Activated CD4-positive, alpha-beta memory T cell treated with anti-CD3 and anti-CD28 coated beads for 36 hours (primary cell): ENCODE measurements at places on chromosomes 2 and 18.
A peak's percentile ranks its signal among the peaks of the same experiment; 100 is the strongest.

DNA sequence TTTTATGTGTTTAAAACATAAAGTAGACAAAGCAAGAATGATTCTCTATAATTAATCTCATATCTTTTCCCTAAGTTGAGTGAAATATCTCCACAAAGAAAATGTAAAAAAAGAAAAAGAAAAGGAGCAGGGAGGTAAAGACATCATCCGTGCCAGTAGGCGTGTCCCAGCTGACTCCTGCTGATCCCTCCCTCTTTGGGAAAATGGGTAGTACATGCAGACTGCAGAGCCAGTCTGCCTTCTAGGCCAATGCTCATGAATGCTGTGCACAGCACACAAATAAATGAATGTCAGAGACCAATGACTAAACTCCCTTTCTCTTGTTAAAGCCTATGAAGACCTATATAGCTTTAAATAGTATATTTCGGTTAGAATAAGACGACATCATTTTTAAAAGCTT, 64.7 kb downstream of the RAPH1 start:
- no peak for DNase-seq

DNA sequence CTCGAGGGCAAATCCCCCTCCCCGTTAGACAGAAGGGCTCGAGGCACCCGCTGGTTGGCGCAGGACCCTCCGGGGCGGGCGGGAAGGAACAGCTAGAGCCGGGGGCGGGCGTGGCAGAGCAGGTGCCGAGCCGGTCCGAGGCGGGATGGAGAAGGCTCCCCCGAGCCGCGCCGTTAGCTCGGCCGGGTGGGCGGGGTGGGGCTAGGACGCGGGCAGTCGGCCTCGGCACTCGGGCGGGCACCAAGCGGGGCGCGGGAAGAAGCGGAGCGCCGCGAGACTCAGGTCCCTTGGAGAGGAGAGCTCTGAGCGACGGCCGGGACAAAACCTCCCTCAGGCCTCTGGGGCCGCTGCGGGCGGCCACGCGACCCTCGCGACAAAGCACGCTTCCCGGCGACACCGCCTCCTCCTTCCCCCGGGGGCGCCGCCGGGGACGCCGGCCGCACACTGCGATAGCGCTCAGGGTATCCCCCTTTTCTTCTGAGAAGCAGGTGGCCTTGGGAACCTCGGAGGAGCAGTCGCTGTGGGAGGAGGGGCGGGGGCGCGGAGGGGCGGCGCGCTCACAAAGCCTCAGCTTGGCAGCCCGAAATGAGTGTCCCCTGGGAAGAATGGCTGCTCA, 721 bp downstream of the FHOD3 start:
- DNase-seq: no peak

GRCh38 chr2:149394864-149395263, 64.5 kb downstream of the LYPD6 start:
- no peak for DNase-seq

- DNase-seq: no peak
These were observed 87.7 kb downstream of the RAPGEF4 start for GRCh38 chr2:172823261-172823850.

DNA sequence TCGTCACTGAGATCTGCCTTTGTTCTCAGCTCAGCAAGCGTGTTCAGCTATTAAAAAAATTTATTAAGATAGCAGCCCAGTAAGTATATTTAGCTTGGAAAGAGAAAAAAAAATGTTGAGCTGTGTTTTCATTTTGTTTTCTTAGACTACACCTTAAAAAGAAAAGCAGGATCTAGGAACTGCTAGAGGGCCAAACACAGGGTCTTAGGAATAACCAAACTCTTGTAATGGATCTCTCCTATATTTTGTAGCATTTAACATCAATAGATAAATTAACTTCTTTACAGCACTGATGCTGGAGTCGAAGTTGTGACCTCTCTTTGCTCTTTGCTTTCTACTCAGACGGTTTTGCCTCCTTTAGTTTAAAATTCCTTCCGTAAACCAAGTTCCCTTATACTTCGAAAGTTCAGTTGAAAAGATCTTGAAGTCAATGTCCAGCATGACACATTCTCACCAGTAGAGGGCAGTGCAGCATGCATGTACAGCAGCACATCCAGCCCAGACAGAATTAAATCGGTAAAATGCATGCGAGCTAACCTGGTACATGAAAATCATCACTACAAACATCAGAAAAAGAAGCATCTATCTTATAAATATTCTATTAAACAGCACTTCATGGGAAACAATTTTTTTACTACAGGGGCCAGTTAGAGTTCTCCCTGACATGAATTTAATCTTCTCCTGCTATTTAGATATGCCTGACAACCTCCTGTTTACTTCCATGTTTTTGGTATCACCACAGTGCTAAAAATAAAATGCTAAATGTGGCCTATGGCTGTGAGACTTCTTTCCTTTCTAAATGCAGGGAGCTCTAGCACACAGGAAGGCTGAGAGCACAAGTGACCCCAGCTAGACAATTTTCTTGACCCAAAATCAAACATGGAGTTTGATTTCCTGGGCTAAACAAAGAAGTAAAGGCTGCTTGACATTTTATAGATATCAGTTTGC, 48.2 kb upstream of the MAP3K20 start:
- DNase-seq: peak; percentile 78

- no peak for DNase-seq
These were observed 22.3 kb downstream of the CUL3 start for GRCh38 chr2:224562831-224563230.

- no peak for DNase-seq
These were observed 964 bp downstream of the ZBTB7C start for GRCh38 chr18:48408111-48408726.
